HEK293T (cell line): ENCODE measurements at places on chromosomes 11 and 22.

DNA sequence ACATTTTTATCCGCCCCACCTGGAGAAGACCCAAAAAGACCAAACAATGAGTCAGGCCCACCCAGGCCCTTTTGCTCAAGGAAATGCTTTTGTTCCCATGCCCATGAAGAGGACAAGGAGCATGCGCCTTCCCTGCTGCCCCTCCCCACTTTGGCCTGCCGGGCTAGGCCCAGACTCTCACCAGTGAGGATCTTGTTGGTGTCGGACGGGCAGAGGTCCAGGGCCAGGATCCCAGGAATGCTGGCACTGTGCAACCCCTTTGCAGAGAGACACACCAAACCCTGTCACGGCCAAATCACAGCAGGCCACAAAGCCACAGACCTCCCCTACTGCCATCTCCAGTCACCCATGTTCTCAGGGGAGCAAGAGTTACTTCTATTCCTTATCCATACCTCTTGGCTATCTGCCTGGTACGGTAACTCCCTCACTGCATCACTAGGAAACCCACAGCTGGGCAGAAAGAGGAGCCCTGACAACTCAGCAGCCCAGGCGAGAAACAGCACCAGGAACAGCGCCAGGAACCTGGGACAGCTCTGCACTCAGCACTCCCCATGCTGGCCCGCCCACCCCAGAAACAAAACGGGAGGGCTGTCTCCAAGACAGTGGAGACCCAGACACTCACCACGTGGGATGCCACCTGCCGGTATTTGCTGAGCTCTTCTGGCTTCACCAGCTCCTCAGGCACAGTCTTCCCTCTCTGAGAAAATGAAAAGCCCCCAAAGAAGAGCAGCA, 5.5 kb downstream of the PRPF19 start:
- DNase-seq, result no peak

DNA sequence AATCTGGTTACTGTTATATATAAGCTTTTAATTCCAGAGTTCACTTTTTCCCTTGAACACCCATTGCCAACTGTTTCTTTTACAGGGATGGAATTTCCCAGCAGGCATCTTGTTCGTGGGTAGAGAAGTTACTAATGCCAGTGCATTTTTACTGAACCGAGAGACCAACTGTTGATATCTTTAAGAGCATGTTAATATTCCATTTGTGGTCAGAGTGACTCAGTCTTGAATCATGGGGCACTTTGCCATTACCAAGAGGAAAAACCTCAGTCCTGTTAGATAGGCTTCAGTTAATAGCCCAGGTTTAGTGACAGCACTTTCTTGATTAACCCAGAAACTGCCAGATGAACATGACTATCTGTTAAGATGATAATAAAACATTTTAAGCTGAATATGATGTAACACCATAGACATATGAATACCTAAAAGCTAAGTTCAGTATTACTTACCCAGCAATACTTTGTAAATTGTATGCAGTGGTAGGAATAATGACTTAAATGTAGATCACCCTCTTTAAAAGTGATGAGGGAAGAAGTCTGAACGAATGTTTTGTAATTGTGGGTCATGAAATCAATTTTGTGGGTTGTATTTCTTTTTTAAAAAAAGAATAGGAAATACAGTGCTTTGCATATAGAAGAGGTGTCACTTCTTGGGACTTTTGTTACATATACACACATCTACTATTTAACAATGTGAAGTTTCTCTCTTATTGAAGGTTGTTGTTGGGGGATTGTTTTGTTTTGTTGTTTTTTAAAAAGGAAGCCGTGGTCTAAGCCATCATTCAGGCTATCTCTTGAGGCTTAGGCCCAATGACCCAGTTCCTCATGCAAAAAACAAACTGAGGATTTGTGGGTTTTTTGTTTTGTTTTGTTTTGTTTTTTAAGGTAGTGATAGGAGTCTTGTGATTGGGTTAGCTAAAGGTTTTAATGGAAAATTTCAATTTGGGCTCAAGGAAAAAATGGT, 79.2 kb upstream of the GRIK4 start:
- DNase-seq, result no peak

DNA sequence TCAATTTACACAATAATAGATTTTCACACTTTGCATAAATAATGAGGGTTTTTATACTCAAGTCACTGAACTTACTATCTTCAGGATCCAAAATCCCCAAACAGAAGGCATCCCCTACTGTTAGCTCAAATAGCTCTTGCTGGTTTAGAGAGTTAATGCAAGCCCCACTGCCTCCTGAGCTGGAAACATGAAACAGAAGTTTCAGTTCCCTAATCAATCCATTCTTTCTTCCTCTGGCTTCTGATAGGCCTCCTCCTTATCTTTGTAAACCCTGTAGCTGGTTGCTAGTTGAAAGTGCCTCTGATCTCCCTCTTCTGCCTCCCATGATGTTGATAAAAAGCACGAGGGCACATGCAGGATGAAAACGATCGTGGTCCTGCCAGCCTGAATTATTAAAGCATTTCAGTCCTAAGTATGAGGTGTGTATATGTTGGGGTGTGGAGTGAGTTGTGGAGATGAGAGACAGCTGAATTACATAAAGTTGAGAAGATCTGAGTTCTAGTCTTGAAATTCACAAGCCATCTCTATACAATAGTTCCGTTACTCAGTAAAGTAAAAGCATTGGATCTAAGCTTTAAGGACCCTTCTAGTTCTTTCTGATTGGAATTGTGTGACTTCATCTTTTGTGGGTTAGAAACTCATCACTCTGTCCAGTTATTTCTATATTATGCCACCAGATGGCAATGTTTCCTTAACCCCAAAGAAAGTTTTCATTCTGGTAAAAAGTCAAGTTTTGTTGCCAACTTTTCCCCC, 35.0 kb upstream of the EHF start:
- DNase-seq, result peak; percentile 46

- no peak for DNase-seq
These were observed 728 bp downstream of the RPL3 start for GRCh38 chr22:39318507-39319283.

GRCh38 chr11:76628408-76628947, 42.1 kb downstream of the LRRC32 start:
- no peak for DNase-seq

DNA sequence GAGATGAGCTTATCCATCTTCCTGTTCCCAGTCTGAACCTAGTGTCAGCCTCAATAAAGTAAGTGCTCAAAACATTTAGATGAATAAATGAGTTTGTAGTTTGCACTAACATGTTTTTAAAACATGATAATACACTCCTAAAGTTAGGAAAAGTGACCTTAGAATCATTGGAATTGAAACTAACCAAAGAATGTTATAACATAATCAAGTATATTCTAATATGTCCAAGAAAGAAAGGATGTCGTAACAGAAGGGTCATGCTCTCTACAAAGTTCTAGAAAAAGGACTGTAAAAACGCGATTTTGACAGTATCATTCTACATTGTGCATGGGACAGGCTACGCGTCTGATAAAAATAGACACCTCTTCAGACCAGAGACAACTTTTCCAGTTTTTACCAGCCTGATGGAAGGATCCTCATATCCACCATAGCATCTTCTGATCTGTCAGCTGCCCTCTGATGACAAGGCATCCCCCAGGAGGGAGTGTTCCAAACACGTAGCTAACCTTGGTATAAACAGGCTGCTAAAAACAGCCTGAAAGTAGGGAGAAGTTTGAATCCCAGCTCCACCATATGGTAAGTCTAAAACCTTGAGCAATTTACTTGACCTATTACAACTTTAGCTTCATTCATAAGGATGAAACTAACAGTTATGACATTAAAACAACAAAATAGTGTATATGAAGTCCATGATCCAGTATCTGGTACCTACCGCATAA, 30.2 kb downstream of the CLMP start:
- DNase-seq, result no peak

GRCh38 chr22:32043391-32043790, 330 bp downstream of the SLC5A1 start:
- no peak for DNase-seq

GRCh38 chr11:76839311-76839710, 21.4 kb upstream of the ACER3 start:
- DNase-seq, result no peak

- DNase-seq, result no peak
These were observed 654.3 kb downstream of the NTM start for GRCh38 chr11:132024587-132025295.

- no peak for DNase-seq
These were observed 7.5 kb downstream of the TMEM138 start for GRCh38 chr11:61369372-61370348.

DNA sequence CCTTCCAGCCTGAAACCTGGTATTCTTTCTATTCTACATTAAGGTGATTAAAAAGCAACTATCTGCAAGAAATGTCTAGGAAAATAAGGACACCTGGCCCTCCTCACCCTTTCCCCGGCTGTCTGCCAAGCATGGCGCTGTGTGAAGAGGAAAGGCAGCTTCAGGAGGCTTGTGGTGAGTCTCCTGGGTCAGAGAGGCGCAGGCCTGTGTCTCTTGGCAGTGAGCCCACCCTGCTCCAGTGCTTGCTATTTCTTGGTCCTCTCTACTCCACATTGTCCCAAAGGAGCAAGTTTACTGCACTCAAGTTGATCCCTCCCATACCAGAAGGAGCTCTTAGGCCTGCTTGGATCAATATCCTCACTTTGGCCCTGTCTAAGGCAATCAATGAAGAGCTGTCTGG, 520.7 kb upstream of the B3GAT1 start:
- no peak for DNase-seq

GRCh38 chr11:5695580-5695979, 6.0 kb downstream of the TRIM22 start:
- DNase-seq, result no peak

GRCh38 chr11:99277281-99277680, 256.5 kb downstream of the CNTN5 start:
- DNase-seq, result no peak

- DNase-seq, result no peak
These were observed 49.1 kb downstream of the CERK start for GRCh38 chr22:46688949-46689348.

DNA sequence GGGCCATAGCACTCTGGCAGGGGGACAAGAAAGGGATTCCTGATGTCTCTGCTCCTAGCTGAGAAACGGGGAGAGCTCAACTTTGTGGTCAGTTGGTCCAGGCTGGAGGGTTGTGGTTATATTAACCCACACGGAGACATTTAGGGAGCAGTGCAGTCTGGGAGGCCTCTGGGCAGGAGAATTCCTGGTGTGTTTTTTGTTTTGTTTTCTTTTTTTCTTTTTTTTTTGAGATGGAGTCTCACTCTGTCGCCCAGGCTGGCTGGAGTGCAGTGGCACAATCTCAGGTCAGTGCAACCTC, 88.0 kb upstream of the SHISAL1 start:
- no peak for DNase-seq

DNA sequence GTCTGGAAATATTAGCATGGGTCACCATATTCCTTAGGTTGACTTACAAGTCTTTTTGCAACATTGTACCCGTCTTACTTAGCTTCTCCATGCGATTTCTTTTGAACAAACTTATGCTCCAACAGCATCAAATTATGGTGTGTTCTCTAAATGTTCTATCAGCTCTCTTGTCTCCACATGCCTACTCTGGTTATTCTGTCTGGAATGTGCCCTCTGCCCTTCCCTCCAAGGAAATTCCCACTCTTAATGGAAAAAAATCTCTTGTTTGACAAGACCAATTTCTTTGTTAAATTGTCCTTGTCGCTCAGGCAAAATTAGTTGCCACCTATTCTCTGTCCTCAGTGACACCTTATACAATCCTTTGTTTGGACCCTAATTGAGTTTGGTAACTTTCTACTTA, 522.8 kb upstream of the LUZP2 start:
- no peak for DNase-seq

GRCh38 chr11:102633385-102634026, 8.4 kb upstream of the MMP20 start:
- DNase-seq, result no peak

DNA sequence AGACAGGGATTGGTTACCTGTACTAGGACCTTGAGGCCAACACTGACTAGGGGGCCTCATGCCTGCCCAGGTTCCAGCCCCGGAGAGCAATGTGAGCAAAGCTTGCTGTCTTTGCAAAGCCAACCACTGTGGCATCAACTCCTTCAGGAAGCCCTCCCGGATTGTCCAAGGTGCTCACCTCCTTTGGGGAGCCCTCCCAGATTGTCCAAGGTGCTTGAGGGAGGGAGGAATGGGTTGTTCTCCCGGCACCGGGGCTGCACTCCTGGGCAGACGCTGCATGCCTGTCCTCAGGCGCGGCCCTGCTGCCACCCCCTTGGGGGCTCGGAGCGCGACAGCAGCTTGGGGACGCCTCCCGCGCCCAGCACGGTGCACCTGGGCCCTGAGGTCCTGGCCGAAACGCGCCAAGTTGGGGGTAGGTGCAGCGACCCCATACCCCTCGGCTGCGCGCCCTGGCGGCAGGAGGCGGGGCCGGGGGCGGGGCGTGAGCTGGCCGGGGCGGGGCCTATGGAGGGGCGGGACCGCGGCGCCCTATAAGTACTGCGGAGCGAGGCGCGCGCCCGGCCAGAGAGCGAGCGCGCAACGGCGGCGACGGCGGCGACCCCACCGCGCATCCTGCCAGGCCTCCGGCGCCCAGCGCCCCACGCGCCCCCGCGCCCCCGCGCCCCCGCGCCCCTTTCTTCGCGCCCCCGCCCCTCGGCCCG, at the start of gene CD81:
CD81 (plus strand) TSS at position 560 of the 701 bp plus-strand sequence. CDS start 240 bp downstream, outside the sequence.
- peak; percentile 90 for DNase-seq

- DNase-seq, result no peak
These were observed 1984.1 kb upstream of the RAG2 start for GRCh38 chr11:38582151-38582550.

DNA sequence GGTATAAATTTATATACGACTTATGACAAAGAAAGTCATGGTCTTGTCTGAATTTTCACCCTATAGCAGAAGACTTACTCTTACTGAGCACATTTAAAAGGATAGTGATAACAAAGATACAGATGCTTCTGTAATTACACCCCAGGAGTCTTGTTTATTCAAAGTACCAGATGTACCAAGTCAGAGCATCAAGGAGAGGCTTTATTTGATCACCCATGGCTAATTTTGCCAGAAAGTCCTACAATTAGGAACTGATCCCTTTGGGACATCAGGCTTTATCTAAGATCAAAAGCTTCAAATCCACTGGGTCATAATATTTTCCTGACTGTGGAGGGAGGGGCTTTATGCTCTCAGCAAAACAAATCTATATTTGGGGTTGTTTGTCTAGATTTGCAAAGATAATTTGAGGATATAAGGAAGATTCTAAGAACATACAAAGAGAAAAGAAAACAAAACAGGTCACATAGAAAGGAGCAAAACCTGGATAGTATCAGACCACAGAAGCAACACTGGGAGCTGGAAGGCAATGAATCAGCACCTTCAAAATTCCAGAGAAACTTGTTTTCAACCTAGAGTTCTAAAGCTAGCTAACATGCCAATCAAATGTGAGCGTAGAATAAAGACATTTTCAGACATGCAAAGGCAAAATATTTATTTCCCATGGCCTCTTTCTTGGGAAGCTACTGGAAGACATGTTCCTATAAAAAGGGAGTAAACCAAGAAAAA, 124.8 kb upstream of the CSNK2A3 start:
- DNase-seq, result no peak

- DNase-seq, result no peak
These were observed 8.2 kb downstream of the ZNF70 start for GRCh38 chr22:23742505-23743264.

DNA sequence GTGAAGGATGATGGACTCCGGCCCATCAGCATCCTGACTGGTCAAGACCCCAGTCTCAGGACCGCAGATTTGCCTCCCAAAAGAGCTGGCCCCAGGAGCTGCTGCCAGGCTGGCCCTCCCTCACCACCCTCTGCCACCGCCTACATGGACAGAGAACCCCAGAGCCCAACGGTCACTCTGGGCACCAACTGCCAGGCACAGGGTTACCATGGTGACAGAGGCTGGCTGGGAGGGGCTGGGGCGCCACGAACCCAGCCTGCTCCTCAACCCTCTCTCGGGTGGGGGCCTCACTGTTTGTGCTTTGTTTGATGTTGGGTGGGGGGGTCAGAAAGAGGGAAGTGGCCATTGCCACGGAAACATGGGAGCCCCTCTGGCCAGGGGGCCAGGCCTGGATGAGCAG, 55.8 kb downstream of the ELFN2 start:
- DNase-seq, result no peak
